Skeletal muscle cell (primary cell): ENCODE measurements at places on chromosomes 1 and 21.

- no peak for DNase-seq
Observed at GRCh38 chr1:87329526-87330056, 911 bp downstream of the LMO4 start.

DNA sequence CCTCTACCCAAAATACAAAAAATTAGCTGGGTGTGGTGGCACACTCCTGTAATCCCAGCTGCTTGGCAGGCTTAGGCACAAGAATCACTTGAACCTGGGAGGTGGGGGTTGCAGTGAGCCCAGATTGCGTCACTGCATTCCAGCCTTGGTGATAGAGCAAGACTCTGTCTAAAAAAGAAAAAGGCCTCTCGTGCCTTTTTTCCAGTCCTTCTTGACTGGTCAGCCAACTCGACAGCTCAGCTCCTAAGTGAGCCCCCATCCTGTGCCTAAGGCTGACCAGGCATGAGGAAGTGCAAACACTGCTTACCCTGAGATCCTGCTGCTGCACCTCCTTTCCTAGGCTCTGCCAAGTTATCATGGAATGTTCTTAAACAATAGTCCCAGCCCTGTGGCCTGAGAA, 10.1 kb upstream of the PROK1 start:
- no peak for DNase-seq

DNA sequence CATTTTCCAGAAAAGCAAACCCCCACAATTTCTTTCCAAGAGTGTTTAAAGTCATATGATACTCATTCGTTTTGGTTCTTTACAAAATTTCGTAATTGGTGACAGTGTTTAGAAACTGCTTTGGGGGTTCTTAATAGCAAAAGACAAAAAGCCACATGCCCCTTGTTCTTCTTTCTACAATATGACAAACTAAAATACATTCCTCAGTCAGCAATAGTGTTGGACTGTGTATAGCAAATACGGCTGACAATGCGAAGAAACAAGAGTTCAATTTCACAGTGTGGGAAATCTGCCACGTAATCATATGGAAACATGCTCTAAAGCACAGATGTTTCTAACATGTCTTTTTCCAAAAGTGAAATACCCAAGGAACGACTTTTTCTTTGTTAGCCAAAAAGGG, 7.6 kb upstream of the IFNAR1 start:
- no peak for DNase-seq

DNA sequence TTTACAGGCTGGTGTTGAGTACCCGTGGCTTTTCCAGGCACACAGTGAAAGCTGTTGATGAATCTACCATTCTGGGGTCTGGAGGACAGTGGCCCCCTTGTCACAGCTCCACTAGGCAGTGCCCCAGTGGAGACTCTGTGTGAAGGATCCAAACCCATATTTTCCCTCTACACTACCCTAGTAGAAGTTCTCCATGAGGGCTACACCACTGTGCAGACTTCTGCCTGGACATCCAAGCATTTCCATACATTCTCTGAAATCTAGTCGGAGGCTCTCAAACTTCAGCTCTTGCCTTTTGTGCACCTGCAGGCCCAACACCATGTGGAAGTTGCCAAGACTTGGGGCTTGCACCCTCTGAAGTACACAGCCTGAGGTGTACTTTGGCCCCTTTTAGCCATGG, 227.8 kb downstream of the BACH1 start:
- DNase-seq: no peak

- DNase-seq: no peak
Observed at GRCh38 chr1:222618880-222619596, 1.1 kb downstream of the MIA3 start.

DNA sequence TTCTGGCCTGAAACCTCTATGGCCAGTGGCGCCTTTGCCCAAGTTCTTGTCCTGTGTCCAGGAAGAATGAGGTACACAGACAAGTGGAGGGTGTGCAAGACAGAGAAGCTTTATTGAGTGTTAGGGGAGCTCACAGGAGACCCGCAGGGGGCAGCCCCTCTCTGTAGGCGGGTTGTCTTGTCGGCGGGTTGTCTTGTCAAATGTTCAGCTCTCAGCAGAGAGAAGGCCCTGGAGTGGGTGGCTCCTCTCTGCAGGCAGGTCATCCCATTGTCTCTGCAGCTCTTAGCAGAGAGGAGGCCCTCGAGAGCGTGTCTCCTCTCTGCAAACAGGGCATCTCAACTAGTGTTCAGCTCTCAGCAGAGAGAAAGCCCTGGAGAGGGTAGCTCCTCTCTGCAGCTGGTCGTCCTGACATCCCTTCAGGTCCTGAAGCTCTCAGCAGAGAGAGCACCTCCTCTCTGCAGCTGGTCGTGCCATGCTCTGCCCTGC, 11.0 kb downstream of the COL6A2 start:
- DNase-seq: no peak

GRCh38 chr1:188706742-188707141, 1770.9 kb downstream of the BRINP3 start:
- DNase-seq: peak; percentile 64

DNA sequence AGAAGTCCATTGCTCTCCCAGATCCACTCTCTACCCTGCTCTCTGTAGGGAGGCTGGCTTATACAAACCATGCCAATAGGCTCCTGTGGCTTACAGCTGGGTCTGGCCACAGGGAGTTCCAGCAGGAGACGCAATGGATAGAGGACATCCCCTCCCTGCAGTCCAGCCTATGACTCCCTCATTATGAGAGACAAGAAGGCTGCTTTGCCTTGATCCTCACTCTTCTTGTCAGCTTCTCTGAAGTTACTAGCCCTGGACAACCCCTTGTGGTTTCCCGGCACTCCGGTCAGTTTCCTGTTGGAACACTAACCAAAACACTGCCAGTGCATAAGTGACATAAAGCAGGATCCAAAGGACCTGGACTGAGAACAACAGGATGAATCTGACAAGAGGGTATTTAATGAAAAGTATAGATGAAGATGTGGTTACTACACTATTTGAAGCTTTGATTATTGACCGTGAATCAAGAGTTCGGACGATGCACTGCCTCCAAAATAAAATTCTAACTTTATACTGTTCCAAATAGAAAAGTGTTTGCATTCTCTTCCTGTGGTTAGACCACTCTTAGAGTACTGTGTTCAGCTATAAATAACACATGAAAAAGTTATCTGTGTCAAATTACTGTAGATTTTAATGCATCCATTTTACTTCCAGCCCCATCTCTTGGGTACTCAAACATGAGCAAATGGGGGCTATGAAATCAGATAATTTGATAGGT, 32.7 kb upstream of the ZNF326 start:
- DNase-seq: no peak
